ENCODE measurements at places on chromosomes 5 and 9.
A peak's percentile ranks its signal among the peaks of the same experiment; 100 is the strongest.

DNA sequence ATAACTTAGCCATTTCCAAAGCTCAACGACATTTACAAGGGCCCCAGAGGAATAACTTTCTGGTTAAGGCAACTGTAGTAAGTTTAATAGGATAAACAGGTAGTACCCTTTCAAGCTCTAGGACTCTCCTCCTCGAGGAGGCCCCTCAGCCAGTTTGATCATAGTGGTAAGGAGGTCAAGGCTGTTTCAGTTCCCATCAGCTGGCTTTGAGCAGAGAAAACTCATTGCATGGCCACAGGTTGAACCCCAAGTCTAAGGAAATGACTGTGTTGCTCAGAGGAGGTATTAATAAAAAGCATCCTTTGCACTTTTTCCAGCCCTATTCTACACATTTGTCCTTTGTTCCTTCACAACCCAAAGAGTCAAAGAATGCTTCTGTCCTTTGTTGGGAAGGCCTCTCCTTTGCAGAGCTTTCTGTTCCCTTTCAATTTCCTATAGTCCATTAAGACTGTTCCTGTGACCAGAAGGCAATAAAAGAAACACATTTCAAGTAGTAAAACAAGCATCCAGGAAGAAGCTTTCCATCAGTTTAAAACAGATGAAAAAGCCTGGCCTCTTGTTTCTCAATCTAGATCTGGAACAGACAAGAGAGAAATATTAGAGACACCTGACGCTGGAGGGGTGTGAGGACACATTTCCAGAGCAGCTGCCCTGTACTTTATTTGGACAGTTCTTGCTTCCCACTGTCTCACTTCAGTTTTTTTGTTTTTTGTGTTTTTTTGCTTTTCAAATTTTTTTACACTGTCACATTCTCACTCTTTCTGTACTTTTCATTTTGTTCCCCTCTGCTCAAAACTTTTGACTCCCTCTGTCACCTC lies 54.1 kb downstream of the PRRC1 start:
- DNase-seq = no peak

- no peak for DNase-seq
Observed at GRCh38 chr9:115142517-115143270, 24.7 kb upstream of the TNC start.

- peak; percentile 21 for DNase-seq
Observed at GRCh38 chr5:5665225-5666075, 243.0 kb downstream of the ICE1 start.

GRCh38 chr9:2761424-2761823 lies 44.1 kb downstream of the KCNV2 start:
- no peak for DNase-seq

GRCh38 chr5:92981001-92981400 lies 600.0 kb downstream of the NR2F1-AS1 start:
- DNase-seq = no peak

- no peak for DNase-seq
Observed at GRCh38 chr9:38196714-38197113, 127.7 kb upstream of the SHB start.

- DNase-seq = no peak
Observed at GRCh38 chr9:126457175-126457547, 130.5 kb downstream of the MVB12B start.

DNA sequence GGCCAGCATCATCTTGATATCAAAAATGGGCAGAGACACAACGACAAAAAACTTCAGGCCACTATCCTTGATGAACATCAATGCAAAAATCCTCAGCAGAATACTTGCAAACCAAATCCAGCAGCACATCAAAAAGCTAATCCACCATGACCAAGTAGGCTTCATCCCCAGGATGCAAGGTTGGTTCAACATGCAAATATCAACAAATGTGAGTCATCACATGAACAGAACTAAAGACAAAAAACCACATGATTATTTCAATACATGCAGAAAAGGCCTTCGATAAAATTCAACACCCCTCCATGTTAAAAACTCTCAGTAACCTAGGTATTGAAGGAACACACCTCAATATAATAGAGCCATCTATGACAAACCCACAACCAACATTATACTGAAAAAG lies 8.5 kb downstream of the MTREX start:
- no peak for DNase-seq

DNA sequence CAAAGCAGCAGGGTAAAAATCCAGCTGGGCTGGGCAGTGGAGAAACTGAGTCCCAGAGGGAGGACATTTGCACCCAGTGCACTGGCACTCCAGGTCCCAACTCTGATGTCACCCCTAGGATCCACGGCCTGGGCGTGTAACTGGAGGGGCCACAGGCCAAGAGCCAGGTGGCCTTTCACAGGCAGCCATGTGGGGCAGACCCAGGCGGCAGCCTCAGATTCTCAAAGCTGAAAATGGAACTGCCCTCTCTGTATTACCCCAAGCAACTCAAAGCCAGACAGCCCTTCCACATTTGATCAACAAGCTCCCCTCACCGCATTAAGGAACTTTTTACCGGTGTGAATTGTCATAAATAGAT lies 46.7 kb downstream of the RASGEF1C start:
- no peak for DNase-seq

DNA sequence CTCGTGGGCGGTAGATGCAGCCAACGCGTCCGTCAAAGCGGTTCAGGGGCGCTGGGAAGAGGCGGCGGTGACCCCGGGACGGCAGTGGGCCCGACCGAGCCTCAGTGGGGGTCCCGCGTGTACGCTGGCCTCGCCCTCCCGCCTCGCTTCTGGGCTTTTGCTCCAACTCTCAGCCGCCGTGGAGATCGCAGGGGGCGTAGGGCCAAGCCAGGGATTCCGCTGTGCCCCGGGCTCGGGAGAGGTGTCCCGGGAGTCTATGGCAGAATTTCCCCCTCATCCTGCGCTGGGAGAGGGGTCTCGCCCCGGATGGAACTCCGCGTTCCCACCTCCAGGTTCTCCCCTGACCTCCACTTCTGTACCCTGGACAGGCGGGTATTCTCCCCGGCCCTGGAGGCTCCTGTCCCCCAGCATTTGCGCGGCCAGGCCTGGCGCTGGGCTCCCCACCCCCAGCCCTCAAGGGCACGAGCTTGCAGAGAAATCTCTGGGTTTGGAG lies 131.9 kb downstream of the MRPL36 start:
- peak; percentile 59 for DNase-seq

DNA sequence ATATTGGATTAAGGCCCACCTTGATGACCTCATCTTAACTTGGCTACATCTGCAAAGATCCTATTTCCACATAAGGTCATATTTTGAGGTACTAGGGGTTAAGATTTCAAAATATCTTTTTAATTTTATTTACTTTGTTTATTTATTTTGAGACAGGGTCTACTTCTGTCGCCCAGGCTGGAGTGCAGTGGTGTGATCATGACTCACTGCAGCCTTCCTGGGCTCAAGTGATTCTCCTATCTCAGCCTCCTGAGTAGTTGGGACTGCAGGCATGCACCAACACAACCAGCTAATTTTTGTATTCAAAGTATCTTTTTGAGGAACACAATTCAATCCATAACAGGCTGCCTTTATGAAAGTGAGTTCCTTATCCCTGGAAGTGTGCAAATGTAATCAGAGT lies 212.3 kb downstream of the PALM2AKAP2 start:
- no peak for DNase-seq

DNA sequence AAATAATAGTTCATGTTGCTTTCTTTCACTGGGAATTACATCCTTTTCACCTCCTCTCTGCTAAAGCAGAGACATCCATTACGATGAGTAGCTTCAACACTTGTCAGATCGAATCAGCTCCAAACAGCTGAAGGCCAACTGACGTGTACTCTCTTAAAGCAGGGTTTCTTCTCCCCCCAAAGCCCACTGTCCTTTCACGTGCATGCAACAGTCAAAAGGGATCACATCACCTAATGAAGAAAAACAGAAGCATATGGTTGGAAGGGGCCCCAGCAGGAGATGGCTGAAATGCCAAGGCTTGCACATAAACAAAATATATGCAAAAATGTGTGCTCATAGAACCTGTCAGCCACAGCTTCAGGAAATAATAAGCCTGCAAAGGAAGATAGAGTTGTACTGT lies 421.6 kb downstream of the ANXA1 start:
- DNase-seq = peak; percentile 94

DNA sequence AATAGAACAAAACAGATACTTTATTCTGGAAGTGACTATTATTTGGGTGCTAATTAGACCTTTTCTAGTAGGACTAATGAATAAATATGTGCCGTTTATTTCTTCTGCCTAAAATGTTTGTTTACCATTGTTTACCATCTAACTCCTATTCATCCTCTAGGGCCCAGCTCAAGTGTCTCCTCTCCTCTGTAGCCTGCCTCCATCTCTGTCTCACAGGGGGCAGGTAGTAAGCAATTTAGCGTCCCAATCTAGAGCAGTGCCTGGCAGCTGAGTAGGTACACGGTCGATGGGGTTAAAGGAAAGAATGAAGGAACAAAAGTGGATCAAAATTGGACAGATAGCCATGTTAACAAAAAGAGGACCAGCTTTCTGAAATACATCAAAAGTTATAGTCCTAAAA lies 230.9 kb downstream of the SLF1 start:
- DNase-seq = no peak

- no peak for DNase-seq
Observed at GRCh38 chr5:180213256-180213600, 4.2 kb upstream of the RASGEF1C start.

GRCh38 chr5:132044207-132044606 lies 16.2 kb upstream of the IL3 start:
- DNase-seq = no peak

GRCh38 chr5:42583322-42583721 lies 160.1 kb downstream of the GHR start:
- DNase-seq = peak; percentile 39

DNA sequence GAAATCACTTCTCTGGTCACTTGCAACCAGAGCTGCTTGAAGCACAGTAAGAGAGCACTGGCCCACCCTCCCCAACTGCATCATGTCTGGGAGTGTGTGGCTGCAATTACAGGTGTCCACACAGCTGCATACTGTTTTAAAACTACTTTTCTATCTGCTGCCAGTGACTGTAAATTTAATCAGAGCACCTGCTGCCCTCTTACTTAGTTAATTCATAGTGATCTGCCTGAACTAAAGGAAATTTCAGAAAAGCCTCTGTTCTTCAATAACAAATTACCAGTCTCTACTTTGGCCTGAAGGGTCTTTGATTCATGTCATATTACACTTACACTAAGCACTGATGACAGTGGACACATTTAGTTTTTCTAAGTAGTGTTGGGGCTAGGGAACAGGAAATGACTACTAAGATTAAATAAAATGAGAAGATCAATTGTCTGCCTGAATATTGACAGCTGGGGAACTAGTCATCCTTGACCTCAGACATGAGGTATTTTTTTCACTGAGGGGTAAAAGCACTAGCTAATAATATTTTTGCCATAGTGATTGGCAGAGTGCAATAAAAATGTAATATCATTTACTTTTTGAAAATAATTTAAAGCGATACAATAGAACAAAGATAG lies 788.9 kb upstream of the GRAMD2B start:
- DNase-seq = peak; percentile 21

DNA sequence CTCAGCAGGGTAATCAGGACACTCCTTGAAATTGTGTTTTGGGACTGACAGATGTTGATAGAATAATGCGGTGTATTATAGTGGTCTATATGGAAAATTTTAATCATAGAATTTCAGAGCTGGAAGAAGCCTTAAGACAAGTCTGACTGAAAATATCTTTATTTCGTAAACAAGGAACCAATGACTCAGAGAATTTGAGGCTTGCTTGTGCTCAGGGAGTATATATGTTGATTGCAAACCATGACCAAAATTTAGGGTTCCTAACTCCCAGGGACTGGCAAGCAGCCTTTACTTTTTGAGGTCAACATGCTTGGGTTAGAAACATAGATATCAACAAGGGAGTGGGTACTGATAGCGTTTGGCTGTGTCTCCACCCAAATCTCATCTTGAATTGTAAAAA lies 287.2 kb downstream of the CD180 start:
- DNase-seq = no peak

- no peak for DNase-seq
Observed at GRCh38 chr5:161283296-161283695, 263.2 kb downstream of the GABRB2 start.

DNA sequence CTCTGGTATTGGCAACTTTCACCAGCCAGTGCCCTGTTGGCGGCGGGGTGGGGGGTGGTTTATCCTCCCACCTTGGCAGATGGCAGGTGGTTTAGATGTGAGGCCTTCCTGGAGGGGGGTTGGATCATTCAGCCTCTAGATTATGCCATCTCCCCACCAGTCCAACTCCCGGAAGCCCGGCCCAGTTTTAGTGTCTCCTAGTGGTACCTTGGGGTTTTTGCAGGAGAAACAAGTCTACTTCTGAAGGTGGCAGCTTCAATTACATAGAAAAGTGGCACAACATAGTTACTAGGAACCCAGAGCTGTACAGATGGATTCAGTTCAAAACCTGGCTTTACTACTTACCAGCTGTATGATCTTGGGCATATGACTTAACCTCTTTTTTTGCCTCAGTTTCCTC lies 11.3 kb downstream of the PRLR start:
- no peak for DNase-seq

DNA sequence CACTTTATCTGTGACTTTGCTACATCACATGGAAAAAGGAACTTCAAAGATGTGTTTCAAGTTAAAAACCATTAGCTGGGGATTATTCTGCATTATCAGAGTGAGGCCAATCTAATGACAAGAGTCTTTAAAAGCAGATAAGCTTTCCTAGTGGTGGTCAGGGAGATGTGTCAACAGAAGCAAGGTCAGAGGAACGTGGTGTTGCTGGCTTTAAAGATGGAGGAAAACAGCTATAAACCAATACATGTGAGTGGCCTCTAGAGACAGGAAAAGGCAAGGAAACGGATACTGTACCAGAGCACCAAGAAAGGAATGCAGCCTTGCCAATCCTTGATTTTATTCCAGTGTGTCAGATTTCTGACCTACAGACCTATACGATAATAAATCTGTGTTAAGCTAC lies 204.2 kb downstream of the TAF11L14 start:
- no peak for DNase-seq

- DNase-seq = peak; percentile 83
Observed at GRCh38 chr9:12718482-12719026, 25.4 kb downstream of the TYRP1 start.

DNA sequence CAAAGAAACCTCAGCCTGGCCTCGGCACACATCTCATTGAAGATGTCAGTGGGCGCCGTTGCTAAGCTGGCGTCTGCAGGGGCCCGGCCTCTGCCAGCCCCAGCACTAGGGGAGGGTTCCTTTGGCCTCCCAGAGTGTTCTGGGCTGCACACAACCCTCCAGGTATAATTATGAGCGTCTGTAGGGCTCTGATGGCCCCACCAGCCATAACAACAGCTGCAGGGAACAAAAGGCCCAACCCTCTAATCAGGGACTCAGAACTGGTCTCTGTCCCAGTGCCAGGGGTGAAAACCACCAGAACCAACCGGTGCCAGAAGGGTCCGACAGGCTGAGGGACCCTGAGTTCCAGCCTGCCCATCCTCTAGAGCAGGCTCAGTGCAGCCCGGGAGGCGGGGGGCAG lies 39.5 kb upstream of the SLC12A7 start:
- DNase-seq = no peak

- DNase-seq = peak; percentile 58
Observed at GRCh38 chr9:974996-975739, 1.3 kb upstream of the DMRT3 start.

DNA sequence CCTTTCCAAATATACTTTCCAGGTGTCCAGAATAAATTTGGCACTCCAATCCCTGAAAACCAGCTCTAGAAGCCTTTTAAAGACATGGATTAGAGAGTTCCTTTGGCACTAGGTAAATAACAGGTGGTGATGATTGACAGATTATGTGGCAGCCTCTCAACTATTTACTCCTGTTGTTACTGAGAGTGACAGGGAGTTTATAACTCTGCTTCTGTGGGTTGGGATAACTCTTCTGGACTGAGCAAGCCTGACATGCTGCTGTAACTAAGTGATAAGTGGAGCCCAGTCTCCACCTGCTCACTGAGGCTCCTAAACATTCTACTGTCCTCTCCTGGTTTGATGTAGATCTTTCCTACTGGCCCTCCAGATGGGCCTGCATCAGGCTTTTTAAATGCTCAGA lies 693.2 kb upstream of the FTMT start:
- DNase-seq = no peak
